ENCODE measurements at places on chromosomes 16 and 17.

DNA sequence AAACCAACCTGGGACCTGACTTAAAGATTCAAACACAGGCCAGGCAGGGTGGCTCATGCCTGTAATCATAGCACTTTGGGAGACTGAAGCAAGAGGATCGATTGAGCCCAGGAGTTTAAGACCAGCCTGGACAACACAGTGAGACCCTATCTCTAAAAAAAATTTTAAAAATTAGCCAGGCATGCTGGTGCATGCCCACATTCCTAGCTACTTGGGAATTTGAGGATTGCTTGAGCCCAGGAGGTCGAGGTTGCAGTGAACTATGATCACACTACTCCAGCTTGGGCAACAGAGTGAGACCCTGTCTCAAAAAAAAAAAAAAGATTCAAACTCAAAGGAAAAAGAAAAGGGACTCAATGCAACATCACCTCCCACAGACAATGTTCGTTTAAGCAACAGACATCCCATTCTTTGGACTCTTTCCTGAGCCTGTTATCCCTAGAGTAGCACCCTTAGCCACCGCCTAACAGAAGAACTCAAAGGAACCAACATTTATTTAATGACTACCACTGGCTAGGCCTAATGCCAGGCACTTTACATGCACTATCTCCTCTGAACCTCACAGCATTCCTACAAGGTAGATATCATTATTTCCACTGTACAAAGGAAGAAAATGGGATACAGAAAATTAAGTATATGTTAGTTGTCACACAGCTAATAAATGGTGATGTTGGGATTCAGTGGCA is 12.7 kb downstream of the MYO18A start:
- DNase-seq, result no peak

DNA sequence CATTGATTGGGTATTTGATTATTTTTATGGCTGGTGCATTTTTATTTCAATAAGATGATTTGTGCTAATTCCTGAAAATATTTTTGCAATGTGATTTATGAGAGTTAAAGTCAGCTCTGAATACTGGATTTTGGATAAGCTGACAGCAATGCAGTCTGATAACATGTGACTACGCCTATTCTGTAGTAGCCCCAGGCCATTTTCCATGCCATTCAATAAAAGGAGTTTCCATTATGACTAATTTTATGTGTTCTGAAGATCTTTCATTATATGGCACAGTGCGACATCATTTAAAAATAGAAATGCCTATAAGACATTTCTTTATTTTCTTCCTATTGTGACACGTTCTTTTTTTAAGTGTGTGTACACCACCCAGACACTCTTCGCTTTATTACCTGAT is 46.3 kb downstream of the KCNJ2 start:
- no peak for DNase-seq

GRCh38 chr17:64635647-64636305 is 26.3 kb downstream of the SMURF2 start:
- DNase-seq, result peak; percentile 9

- DNase-seq, result peak; percentile 87
Measured at GRCh38 chr17:37818689-37819088, 73.8 kb upstream of the HNF1B start.

DNA sequence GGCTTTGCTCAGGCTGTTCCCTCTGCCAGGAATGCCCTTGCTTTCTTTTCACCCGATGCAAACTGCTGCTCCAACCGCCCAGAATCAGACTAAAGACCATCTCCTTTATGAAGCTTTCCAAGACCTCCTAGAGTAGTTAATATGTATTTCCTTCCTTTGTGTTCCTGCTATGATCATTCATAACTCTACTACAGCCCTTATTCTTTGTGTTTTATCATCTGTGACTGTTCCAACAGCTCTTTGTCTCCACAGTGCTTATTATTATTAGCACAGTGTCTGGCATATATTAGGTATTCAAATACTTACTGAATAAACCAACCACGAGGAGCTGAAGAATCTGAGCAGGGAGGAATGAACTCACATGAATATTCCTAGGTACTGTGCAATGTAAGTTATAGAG is 7.6 kb downstream of the PSME3IP1 start:
- no peak for DNase-seq

- no peak for DNase-seq
Measured at GRCh38 chr17:1709971-1710806, at the start of gene TLCD2. TLCD2 (minus strand) TSS chr17:1710377; CDS start chr17:1710242, 135 bp downstream.

DNA sequence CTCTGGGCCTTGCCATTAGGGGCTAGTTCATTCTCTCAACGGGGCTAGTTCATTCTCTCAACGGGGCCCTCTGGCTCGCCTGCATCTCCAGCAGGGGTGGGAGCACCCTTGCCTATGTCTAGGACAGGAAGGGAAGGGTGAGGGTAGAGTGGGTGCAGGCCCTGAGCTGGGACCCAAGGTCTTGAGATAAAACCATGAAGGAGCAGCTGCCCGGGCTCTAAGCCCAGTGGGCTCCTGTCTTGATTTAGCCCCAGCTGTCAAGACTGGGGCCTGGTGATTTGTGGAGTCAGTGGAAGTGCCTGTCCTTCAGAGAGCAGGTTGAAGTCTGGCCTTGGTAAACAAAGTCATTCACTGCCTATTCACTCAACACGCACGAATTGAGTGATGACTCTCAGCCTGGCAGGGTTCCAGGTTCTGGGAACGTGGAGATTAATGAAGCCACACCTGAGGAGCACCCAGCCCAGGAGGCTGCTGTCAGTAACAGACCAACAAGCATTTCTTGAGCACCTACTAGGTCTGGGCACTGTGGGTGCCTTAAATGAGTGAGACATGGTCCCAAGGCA is 35.4 kb downstream of the WNT3 start:
- peak; percentile 19 for DNase-seq

- no peak for DNase-seq
Measured at GRCh38 chr17:40536295-40537171, 28.7 kb downstream of the CCR7 start.

GRCh38 chr17:50661348-50661747 is 26.7 kb downstream of the ABCC3 start:
- no peak for DNase-seq

DNA sequence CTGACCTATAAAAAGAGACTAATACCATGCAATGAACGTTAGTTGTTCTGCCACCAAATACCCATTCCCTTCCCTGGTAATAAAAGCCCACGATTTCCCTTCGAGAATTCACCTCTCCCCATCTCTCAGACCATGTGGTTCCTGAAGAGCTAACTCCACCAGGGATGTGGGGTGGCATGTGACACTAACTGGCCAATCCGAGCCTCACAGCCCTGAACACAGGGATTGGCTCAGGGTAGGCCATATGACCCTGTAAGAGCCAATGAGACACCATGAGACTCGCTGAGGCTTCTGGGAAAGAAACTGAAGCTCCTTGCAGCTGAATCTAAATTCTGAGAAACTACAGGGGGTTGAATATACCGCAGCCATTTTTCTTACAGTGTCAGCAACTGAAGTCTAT is 21.1 kb downstream of the HELZ start:
- no peak for DNase-seq

GRCh38 chr17:29977836-29978235 is 36.4 kb downstream of the EFCAB5 start:
- DNase-seq, result no peak

DNA sequence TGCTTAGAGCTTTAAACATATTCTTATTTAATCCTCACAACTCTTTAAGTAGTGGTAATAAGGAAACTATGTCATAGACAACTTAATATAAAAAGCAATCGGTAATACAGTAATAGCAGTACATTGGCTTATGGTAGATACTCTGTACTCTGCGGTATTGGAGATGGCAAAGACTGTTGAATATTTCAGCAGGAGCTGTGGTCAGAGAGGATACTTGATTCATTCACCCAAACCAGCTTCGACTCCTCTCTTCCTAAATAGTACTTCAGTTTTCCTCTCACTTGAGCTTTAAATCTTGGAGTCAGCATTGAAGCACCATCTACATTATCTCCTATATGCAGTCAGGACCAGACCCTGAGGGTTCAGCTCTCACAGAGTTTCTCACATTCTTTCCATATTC is 169.3 kb downstream of the CYB561 start:
- DNase-seq, result no peak

- peak; percentile 92 for DNase-seq
Measured at GRCh38 chr16:1167276-1168107, 14.6 kb downstream of the CACNA1H start.

- no peak for DNase-seq
Measured at GRCh38 chr17:83071966-83072562, 7.3 kb upstream of the METRNL start.

DNA sequence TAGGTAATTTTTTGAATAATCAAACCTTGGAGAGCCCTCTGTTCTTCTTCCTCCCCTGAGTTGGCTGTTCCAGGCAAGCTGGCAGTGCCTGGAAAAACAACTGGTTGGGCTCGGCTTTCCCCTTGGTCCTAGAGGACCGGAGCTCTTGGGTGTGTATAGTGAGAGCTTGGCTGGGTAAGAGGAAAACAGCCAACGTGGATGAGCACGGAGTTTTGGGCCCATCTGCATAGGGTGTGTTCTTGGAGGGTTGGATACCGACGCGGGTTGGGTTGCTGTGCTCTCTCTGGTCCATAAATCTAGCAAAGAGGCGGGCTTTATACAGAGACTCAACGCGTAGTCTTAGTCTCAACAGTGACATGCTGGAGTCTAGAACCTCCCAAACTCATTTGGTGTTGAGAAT is 23.2 kb downstream of the ITGB3 start:
- peak; percentile 78 for DNase-seq

GRCh38 chr16:11225677-11226549 is 30.1 kb downstream of the SOCS1 start:
- no peak for DNase-seq

DNA sequence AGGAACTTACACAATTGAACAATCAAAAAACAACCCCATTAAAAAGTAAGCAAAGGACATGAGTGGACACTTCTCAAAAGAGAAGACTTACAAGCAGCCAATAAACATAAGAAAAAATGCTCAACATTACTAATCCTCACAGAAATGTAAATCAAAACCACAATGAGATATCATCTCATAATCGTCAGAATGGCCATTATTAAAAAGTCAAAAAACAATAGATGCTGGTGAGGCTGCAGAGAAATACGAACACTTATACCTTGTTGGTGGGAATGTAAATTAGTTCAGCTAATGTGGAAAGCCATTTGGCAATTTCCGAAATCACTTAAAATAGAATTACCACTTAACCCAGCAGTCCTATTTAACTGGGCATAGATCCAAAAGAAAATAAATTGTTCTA is 301.9 kb upstream of the KCNJ16 start:
- DNase-seq, result peak; percentile 33

DNA sequence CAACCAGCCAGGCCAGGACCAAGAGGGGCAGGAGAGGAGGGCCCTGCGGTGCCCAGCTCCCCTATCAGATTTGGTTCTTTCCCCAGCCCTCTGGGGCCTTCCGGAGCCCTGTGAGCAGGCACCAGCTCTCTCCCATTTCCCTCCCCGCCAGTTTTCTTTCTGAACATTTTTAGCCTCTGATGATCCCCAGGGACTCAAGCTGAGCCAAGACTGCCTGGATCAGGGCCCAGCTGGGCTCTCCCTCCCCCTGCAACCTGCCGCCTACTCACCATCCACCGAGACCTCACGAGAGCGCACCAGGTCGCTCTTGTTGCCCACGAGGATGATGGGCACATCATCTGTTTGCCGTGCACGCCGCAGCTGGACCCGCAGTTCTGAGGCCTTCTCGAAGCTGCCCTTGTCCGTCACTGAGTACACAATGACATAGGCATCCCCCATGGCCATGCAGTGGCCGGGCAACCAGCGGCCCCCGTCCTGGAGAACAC is 2.0 kb downstream of the RRAD start:
- peak; percentile 30 for DNase-seq

GRCh38 chr17:1412185-1413110 is 12.4 kb upstream of the YWHAE start:
- no peak for DNase-seq

DNA sequence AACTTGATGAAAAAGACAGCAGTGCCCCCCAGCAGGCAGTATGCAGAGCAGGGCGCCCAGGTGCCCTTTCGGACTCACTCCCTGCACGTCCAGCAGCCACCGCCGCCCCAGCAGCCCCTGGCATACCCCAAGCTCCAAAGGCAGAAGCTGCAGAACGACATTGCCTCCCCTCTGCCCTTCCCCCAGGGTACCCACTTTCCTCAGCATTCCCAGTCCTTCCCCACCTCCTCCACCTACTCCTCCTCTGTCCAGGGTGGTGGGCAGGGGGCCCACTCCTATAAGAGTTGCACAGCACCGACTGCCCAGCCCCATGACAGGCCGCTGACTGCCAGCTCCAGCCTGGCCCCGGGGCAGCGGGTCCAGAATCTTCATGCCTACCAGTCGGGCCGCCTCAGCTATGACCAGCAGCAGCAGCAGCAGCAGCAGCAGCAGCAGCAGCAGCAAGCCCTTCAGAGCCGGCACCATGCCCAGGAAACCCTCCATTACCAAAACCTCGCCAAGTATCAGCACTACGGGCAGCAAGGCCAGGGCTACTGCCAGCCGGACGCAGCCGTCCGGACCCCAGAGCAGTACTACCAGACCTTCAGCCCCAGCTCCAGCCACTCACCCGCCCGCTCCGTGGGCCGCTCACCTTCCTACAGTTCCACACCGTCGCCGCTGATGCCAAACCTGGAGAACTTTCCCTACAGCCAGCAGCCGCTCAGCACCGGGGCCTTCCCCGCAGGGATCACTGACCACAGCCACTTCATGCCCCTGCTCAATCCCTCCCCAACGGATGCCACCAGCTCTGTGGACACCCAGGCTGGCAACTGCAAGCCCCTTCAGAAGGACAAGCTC is 43.2 kb downstream of the SREBF1 start:
- no peak for DNase-seq

GRCh38 chr16:82776470-82777146 is 149.8 kb downstream of the CDH13 start:
- no peak for DNase-seq

- no peak for DNase-seq
Measured at GRCh38 chr16:26118575-26118974, 426.8 kb downstream of the HS3ST4 start.

GRCh38 chr17:61469949-61470348 is 17.7 kb downstream of the TBX4 start:
- DNase-seq, result no peak

- no peak for DNase-seq
Measured at GRCh38 chr16:22291860-22292318, 5.3 kb upstream of the POLR3E start.

Measured in NCI-H2029 (cell line).